Stimulated activated CD8-positive, alpha-beta memory T cell treated with anti-CD3 and anti-CD28 coated beads, Interleukin-2, amount 100 ng/mL, for 1 hour (primary cell): ENCODE measurements at places on chromosomes 5 and 9.

DNA sequence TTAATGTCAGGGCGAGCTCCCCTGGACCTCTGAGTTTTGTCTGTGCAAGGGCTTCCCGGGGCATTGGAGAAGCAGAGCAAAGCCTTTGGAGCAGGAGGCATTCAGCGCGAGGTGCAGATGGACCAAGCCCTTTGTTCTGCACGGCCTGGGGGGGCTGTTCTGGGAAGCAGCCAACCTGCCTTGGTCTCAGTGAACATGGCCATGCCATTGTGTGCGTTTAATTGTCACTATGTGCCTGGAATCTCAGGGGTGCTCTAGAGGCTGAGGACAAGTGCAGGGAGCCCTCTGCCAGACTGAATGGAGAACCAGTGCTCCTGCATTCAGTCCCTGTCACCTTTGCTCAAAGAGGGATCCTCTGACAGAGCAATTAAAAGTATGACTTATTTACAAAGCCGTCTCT, 329.4 kb downstream of the IRX1 start:
- no peak for DNase-seq

- DNase-seq = no peak
Measured at GRCh38 chr5:148208226-148208625, 5.4 kb downstream of the SPINK6 start.

- no peak for DNase-seq
Measured at GRCh38 chr9:75891771-75892215, 1.3 kb downstream of the PCSK5 start.

DNA sequence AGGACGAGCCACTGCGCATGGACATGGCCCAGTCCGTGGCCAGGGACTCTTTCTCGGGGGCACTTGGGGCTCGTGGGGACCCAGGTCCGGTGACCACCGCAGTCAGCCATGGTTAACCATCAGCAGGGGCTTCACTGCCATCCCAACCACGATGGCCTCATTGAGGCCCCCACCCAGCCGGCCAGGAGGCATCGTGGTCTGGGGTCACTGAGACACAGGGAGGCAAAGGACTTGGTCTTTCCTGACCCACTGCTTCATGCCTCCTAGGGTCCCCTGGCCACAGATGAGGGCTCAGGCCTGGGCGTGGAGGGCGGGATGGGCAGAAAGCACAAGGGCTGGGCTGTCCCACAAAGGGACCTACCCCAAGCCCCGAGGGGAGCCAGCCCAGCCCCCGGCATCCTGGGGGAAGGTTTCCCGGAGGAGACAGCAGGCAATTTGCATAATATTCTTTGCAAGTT, 6.6 kb downstream of the NACC2 start:
- no peak for DNase-seq

DNA sequence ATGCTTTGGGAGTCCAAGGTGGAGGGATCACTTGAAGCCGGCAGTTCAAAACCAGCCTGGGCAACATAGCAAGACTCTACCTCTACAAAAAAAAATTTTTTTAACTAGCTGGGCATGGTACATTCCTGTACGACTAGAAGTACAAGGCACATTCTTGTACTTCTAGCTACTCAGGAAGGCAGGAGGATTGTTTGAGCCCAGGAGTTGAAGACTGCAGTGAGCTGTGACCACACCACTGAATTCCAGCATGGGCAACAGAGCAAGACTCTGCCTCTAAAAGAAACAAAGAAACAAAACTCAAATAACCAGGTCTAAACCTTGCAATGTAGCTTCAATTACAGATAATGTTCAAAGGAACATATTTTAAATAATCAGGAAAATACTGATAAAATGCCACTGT, 56.2 kb downstream of the SSBP2 start:
- no peak for DNase-seq

GRCh38 chr5:62066761-62067277, 239.2 kb upstream of the KIF2A start:
- no peak for DNase-seq

- no peak for DNase-seq
Measured at GRCh38 chr5:77425998-77426659, 66.0 kb downstream of the WDR41 start.

DNA sequence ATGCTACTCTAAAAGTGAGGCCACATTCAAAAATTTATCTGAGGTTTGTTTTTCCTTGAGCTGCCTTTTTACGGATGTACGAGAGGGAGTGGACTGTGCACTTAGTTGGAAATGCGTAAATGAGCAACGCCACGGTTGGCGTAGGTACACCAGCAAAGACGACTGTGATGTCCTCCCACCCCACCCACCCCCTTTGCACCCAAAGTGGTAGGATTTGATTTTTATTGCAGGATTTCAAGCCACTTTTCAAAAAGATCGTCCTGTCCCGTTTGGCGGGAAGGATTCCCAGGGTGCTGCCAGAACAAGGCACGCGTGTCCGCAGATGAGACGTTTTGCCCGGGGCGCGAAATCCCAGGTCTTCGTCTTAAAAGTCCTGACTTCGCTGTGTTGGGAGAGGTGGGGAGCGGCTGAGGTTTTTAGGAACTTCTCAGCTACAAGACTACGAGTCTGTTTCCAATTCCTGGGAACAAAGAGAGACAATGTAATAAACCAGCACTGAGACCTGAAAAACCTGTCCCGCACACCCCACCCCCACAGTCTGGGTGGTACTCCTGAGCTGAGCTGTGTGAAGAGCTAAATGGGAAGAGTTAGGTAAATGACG, 1.0 kb upstream of the TLE1 start:
- no peak for DNase-seq

GRCh38 chr5:172482156-172483020, 28.1 kb upstream of the SH3PXD2B start:
- DNase-seq = no peak

DNA sequence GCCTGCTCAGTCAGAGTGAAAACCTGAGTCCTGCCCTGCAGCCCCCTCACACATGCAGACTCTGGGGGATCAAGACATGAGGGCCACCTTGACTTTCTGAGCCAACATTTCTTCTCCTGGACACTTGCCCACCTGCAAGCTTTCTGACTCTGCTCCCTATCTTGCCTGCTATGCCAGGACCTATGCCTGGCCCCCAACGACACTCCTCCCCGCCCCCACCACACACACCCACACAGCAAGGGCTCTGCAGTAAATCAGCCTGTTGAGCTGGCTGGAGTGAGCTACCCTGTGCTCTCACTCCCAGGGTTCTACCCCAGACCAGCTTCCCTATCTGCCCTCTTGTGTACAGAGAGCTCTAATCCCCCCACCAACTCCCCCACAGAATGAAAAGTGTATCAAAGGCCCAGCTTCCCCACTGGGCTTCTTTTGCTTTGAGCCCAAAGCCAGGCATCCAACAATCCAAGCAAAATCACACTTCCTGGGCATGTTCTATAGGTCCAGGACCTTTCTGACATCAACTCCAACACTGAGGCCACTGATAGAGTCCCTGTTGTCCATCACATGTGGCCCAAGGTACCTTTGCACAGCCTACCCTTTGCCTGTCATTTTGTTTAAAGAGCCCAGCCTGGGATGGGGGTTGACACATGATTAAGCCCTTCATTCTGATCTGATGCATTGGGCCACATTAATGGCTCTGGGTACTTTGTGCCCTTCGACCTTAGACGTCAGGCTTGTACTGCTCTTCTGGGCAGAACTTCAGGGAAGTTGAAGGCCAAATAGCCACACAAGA, 7.2 kb downstream of the PDLIM4 start:
- DNase-seq = no peak

GRCh38 chr5:67156976-67157583, 39.5 kb downstream of the CD180 start:
- DNase-seq = peak; percentile 33

DNA sequence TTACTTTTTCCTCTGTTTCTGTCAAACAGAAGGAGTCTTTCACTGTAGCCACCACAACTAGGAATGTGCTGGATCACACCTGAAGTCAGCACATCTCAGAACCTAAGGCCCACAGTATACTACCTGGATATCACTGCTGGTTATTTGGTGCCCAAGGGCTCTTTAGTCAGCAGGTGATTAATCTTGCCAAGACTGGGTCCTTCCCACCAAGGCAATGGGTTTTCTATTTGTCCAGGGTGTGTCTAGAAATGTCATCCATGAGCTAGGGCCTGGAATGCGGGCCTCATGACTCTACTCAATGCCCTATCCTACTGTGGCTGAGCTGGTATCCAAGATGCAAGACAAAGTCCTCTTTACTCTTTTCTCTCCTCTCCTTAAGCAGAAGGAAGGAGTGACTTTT, 9.8 kb upstream of the PCDHAC1 start:
- no peak for DNase-seq

GRCh38 chr5:146331423-146331822, 7.2 kb upstream of the POU4F3 start:
- DNase-seq = no peak

DNA sequence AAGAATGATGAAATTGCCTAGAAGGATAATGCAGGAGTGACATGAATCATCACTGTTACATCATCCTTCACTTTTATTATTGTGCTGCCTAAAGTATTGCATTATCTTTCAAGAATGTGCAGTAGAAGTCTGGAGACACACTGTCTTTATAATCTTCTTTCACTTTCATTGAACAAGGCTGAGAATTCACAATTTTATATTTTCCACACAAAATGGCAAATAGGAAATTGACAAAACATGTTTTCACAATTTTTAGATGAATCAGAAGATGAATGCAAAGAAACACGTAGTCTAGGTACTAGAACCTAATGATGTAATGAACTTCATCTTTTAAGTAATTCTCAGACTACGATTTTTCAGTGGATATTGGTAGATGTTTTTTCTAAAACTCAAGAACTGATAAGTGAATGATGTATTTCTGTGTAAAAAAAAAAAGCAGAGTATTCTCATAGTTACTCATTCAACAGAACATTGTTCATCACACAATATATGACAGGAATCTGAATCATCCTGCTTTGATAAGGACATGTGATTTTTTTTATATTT, 131.5 kb upstream of the GRHPR start:
- no peak for DNase-seq

GRCh38 chr5:18967637-18968036, 1020.4 kb downstream of the CDH18 start:
- DNase-seq = no peak

- DNase-seq = no peak
Measured at GRCh38 chr5:79703381-79703645, 13.7 kb downstream of the CMYA5 start.

DNA sequence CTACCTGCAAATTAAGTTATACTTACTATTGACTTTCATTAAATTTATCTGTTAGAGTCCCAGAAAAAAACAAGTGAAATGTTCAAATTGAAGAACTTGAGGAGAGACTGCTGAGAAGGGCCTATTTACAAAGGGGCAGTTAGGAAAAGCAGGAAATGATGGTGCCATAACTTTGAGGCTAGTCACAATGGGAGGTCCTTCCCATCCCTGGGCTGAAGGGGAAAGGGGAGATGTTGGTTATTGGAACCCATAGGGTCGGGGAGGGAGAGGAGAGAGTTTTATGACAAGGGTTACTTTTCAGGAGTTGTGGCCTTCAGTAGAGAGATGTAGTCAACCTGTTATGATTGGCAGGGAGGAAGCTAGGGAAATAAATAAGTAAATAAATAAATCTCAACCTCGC, 169.1 kb downstream of the DMRT2 start:
- no peak for DNase-seq

DNA sequence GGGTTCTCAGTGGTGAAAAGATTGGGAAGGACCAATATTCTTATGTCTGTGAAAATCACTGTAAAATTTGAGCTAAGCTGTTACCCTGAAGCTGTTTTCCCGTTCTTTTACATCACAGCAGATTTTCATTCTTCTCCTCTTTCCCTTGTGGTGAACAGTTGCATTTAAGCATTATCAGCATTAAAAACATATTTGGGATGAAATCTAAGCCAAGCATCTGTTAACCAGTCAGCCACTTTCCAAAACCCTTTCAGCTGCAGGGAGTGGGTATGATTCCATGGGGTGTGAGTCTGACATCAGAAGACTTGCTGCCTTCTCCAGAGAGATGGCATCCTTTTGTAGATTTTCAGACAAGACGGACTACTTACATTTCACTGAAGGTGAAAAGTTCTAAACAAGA, 97.2 kb downstream of the TRIO start:
- DNase-seq = no peak
